H9 (cell line): ENCODE measurements at places on chromosomes 3 and 15. TPM values are rescaled to one million over a fixed set of nuclear protein-coding genes. Genes with fewer than 3 reads are reported as not detected.

DNA sequence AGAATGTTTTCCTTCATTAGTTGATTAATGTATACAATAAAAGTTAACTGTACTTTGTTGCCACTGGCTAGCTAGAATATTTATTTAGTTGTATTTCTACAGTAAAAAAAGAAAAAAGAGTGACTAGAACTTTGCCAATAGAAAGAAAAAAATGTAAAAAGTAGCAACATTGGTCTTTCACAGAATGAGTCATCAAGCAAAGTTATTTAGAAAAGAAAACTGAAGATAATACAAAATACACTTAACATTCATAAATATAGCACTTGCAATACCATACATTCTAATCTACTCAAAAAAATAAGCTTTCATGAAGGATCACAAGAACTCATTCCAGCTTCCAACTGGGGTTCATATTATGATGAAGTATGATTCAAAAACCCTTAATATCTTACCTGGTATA, 83.4 kb downstream of the AQR start:
- H3K36me3 ChIP-seq = peaks cover 72% of the 10 kb centered on the region
- no peak overlapping the region for H3K4me3 ChIP-seq
- no peak for DNase-seq
- H3K27me3 ChIP-seq = no peaks in the 10 kb centered on the region
- H3K4me1 ChIP-seq = no peaks in the 10 kb centered on the region
- no peak overlapping the region for H3K27ac ChIP-seq

- no peaks in the 10 kb centered on the region for H3K27me3 ChIP-seq
- H3K4me3 ChIP-seq = peak overlapping the region; percentile 89
- peaks cover 12% of the 10 kb centered on the region; the same call in 1 of the 2 replicates for H3K4me1 ChIP-seq
- H3K27ac ChIP-seq = no peak overlapping the region
- H3K36me3 ChIP-seq = peaks cover 8% of the 10 kb centered on the region
These were observed 858 bp upstream of the SACM1L start for GRCh38 chr3:45688194-45688881.

DNA sequence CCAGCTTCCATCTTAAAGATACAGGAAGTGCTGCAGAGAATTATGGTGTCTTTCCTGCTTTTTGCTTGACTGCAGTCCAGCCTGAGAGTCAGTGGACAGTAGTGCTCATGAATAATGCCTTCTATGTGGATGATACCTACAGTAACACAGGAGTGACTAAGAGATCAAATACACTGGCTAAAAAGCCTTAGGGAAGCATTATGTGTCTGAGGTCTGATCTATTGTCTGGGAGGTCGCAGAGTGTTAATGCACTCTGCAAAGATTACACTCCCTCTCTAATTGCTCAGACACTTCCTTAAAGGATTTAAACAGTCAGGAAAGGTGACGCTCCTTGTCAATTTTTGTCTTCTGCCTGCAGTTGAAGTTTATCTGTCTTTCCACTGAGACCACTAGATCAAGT, 183.6 kb downstream of the MCTP2 start:
- no peaks in the 10 kb centered on the region for H3K36me3 ChIP-seq
- no peaks in the 10 kb centered on the region for H3K27me3 ChIP-seq
- H3K4me3 ChIP-seq = no peak overlapping the region
- no peak for DNase-seq
- H3K27ac ChIP-seq = no peak overlapping the region
- H3K4me1 ChIP-seq = no peaks in the 10 kb centered on the region; the same call in 1 of the 2 replicates

- DNase-seq = no peak
- no peaks in the 10 kb centered on the region for H3K27me3 ChIP-seq
- H3K36me3 ChIP-seq = peaks cover 5% of the 10 kb centered on the region
- peak overlapping the region; percentile 93; the same call in 2 of the 3 replicates for H3K4me3 ChIP-seq
- 0 out of 2 replicates have a peak, but pooled peaks cover 2% of the 10 kb centered on the region for H3K4me1 ChIP-seq
These were observed 1.5 kb downstream of the CAND2 start for GRCh38 chr3:12797892-12798558.

GRCh38 chr3:151091685-151092345, 6.4 kb downstream of the MED12L start:
- DNase-seq = no peak

DNA sequence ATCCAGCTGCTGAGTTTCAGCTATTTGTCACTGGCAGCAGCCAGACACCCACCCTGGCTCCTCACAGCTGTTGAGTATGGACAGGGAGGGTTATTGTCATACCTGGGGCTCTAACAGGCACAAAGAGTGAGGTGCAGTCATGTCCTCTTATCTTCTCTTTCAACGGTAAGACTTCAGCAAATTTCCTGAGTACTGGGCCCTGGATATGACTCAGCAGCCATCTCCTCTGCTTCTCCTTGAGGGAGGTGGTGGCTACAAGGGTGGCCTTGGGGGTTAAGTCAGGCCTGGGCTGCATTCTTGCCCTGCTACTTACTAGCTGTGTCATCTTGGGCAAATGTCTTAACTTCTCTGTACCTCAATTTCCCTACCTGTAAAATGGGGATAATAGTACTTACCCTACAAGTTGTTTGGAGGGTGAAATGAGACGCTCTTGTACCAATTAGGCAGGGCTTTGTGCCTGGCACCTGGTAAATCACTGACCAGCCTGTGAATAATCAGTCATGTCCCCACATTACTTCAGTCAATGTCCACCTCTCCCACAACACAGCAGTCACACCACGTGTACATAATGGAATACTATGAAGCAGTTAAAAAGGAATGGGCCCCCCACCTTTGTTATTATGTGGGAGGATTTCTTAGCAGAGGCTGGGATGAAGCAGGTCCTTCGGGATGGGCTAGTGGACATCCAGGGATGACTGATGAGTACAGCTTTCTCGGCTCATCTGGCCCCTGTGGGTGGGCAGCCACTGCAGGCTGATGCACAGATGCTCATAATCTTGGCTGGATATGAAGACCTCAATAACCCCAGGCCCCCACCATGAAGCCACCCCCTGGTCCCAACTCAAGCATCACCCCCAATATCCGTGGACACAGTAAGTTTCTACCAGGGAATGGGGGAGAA, 528.8 kb downstream of the SHQ1 start:
- H3K4me3 ChIP-seq = no peak overlapping the region
- H3K27me3 ChIP-seq = no peaks in the 10 kb centered on the region
- H3K4me1 ChIP-seq = no peaks in the 10 kb centered on the region
- H3K36me3 ChIP-seq = no peaks in the 10 kb centered on the region

- H3K4me1 ChIP-seq = peaks cover 10% of the 10 kb centered on the region; the same call in 1 of the 2 replicates
- no peak for DNase-seq
- H3K36me3 ChIP-seq = peaks cover 26% of the 10 kb centered on the region
- H3K4me3 ChIP-seq = no peak overlapping the region
- H3K27me3 ChIP-seq = no peaks in the 10 kb centered on the region
- H3K27ac ChIP-seq = no peak overlapping the region
These were observed 15.7 kb downstream of the GABRB3 start for GRCh38 chr15:26757141-26757540.

GRCh38 chr3:27978440-27978839, 256.3 kb upstream of the EOMES start:
- no peaks in the 10 kb centered on the region for H3K36me3 ChIP-seq
- no peak overlapping the region for H3K4me3 ChIP-seq
- no peak overlapping the region for H3K27ac ChIP-seq
- no peak for DNase-seq

DNA sequence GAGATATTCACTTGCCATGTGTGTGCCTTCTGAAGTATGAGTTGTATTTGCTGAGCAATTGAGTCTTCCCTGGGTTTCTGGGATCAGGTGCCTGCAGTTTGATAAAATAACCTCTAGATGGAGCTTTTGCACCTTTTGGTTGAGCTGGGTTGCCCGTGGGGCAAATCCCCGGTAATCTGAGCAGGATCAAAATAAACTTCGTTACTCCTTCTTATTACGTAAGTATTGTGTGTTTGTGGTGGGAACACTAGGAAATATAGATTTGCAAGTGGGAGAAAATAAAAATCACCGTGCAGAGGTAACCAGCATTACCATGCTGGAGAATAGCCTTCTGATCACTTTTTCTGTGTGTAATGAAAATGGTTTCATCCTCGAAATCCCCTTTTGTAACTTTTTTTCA, 277.4 kb upstream of the NR2E3 start:
- peak; percentile 41 for DNase-seq
- no peak overlapping the region; the same call in 2 of the 3 replicates for H3K4me3 ChIP-seq
- H3K4me1 ChIP-seq = no peaks in the 10 kb centered on the region
- no peaks in the 10 kb centered on the region for H3K27me3 ChIP-seq

Gene ITGA11
- 0.07 TPM in 1 of 2 replicates, not detected in the other for total RNA-seq
